ENCODE measurements at places on chromosomes 12 and 14.

GRCh38 chr12:25364529-25365339 is 114.0 kb upstream of the KRAS start:
- DNase-seq: no peak

DNA sequence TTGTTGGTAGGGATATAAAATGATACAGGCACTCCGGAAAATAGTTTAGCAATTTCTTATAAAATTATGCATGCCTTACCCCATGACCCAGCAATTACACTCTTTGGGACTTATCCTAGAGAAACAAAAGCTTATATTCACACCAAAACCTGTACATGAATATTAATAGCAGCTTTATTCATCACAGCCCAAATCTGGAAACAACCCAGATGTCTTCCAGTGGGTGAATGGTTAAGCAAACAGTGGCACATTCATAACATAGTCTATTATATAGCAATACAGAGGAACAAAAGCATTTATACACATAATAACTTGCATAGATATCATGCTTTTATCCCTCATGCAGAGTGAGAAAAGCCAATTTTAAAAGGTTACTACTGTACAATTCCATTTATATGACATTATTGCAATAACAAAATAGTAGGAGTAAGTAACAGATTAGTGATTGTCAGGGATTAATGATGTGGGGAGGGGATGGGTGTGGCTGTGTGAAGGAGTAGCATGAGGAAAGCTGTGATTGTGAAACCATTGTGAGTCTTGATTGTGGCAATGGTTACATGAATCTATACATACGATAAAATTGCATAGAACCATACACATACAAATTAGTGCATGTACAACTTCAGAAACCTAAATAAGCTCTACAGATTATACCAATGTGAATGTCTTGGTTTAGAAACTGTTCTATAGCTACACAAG is 363.1 kb upstream of the OR4E1 start:
- no peak for DNase-seq

GRCh38 chr14:69886453-69887242 is 7.4 kb downstream of the SMOC1 start:
- no peak for DNase-seq

GRCh38 chr14:31371646-31372045 is 48.7 kb downstream of the HEATR5A start:
- no peak for DNase-seq

DNA sequence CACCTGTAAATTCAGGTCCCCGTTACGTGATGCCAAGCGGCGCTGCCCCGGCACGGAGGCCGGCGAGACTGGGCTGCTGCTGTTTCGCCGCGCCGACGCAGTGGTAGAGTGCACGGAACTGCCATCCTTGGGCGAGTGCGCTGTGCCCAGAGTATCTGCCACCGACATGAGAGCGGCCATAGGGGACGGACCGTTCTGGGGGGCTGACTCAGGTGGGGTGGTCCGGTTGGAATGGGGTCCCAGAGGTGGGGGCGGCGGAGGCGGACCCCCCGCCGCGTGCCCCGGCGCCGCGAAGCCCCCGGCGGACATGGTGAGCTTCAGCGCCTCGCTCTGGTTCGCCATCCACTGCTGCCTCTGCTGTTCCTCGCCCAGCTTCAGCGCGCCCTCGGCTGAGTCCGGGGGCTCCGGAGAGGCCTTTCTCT is 2.8 kb downstream of the IRF2BPL start:
- no peak for DNase-seq

- DNase-seq: no peak
These were observed 206.8 kb upstream of the LHX5 start for GRCh38 chr12:113678223-113679119.

GRCh38 chr14:23481362-23481970 is 12.0 kb downstream of the NGDN start:
- no peak for DNase-seq

GRCh38 chr14:90034156-90034555 is 27.6 kb upstream of the KCNK13 start:
- no peak for DNase-seq

Measured in GDM1 (cell line).